ENCODE measurements at places on chromosomes 11 and 22.

DNA sequence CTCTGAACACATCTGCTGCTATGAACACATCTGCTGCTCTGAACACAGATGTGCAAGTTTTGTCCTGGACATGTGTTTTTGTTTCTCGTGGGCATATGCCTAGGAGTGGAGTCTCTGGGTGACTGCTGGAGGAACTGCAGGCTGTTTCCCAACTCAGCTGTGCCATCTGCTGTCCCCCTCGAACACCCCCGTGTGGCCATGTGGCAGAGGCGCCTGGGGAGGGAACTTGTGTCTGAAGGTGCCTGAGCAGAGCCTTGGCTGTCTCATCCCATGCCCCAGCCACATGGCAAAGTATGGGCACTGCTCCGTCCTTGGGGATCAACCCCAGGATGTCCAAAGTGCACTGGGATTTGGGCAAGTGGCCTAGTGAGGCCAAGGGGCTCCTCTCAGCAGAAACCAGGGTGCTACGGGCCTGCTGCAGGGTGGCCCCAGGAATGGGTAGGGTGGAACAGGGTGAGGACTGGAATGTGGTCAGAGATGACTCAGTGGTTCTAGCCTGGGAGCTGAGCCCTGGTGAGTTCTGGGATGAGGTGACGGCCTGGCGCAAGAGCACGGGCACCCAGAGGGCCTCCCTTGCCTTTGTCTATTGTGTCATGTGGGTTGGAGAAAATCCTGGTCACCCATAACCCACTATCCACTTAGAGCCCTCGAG lies 14.7 kb downstream of the GATD1 start:
- no peak for DNase-seq

DNA sequence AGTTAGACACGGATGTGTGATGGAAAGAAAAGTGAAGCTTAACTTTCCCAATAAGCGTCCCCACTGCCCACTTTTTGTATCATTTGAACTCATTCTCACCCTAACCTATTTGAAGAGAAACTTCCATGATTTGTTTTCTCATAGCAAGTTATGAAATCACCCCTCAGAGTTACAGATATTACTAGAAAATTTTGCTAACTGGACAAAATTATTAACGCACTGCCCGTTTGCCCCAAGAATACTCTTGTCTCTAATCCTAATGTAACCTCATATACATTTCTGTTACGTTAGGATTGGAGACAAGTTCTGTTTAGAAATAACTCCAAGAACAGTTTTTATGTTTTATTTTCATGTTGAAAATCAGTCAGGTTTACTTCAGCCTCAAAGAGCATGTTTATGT lies 25.5 kb downstream of the TOM1 start:
- DNase-seq: no peak

DNA sequence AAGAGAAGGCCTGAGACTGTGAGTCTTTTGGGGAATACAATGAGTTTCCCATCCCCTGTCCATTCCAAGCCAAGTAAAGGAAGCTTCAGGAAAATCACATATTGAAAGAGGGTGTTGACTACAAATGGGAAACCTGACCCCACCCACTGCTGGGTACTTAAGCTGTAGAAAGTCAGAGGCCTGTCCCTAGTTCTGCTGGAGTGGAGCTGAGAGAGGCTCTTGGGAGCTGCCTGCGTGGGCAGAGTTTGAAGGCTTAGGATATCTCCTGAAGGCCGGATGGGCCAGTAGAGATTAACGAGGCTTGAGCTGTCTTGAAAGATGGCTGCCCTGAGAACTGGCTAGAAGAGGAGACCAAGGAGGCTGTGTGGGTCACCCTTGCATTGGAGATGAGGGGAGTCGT lies 176.2 kb upstream of the NECTIN1 start:
- DNase-seq: no peak

DNA sequence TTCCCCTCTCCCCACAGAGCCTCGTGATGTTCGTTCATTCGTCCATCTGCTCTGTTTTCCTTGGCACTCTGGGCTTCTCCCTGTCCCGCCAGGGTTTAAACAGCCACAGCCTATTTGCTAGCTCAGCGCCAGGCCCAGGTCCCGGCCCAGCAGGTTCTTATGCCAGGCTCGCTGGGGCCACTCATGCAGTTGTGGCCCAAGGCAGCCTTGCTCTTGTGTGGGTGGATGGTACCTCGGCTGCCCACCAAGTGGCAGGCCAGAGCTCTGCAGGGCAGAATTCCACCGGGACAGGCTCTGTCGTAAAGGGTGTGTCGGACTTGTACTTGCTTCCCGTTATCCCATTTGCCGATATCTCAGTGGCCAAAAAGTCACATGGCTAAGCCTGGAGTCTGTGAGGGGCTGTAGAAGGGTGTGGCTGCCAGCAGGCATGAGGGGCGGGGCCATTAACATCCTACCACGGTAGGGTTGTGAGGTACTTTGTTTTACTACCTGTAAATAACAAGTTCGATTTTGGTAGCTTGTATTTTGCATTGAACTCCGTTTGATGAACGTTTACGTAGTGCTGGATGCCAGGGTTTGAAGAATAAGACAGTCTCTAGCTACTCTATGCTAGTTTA lies 7.9 kb downstream of the FAM118A start:
- no peak for DNase-seq
